Fibroblast of pulmonary artery (primary cell): ENCODE measurements at places on chromosomes 7 and 10.

- DNase-seq: no peak
These were observed 42.3 kb upstream of the CDHR3 start for GRCh38 chr7:105920766-105921165.

DNA sequence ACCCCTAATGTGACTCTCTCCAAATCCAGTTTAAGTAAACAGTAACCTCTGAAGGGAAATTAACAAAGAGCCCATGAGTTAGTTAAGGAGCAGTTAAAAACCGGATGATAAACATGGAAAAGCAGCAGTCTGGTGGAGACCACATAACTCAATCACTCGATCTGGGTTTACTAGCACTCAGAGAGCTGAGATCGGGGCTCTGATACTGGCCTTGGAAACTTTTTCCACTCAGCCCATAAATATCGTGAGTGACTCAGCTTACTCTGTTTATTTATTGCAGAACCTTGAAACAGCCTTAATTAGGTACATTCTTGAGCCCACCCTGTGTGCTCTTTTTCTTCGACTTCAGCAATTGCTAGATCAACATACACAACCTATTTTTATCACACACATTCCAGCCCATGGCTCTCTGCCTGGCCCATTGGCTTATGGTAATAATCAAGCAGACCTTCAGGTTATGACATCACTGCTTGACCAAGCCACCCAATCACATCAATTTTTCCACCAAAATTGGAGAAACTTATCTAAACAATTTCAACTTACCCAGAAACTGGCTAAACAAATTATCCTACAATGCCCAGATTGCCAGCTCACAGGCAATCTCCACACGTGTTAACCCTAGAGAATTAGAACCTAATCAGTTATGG lies 82.2 kb upstream of the GPR22 start:
- DNase-seq: peak; percentile 49

GRCh38 chr10:75596930-75597620 lies 165.7 kb downstream of the LRMDA start:
- no peak for DNase-seq

- DNase-seq: no peak
These were observed 642.4 kb downstream of the TNS3 start for GRCh38 chr7:46939558-46939957.

- DNase-seq: no peak
These were observed 51.8 kb downstream of the DPYSL4 start for GRCh38 chr10:132238371-132239125.

- no peak for DNase-seq
These were observed 192.5 kb downstream of the ELFN1 start for GRCh38 chr7:1862560-1862959.

DNA sequence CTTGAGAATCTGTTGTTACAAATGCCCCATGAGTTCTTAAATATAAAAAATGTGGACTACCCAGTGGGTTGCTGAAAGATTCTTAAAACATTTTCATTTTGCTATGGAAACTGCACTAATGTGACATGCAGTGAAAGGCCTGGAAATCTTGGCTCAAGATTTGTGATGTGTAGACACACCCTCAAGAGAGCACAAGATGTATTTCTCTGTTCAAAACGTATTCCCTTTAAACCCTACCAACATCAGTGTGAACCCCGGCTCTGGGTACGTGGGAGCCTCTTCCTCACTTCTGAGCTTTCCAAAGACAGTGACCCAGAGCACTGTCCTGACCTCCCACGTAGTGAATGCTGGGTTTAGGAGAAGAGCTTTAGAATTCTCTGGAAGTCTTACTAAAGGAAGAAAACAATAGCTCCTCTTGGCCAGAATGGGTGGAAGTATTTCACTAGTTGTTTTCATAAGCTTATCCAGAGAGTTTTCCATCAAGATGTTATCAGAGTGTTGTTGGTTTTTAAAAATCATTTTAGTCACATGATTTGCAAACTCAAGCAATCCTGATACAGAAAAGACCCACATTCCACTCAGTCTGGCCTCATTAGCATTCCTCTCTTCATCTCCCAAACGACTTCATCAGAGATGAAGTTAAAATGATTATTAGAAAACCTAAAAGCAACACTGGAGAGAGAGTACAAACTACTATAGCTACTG lies 81.5 kb upstream of the AFAP1L2 start:
- DNase-seq: no peak

DNA sequence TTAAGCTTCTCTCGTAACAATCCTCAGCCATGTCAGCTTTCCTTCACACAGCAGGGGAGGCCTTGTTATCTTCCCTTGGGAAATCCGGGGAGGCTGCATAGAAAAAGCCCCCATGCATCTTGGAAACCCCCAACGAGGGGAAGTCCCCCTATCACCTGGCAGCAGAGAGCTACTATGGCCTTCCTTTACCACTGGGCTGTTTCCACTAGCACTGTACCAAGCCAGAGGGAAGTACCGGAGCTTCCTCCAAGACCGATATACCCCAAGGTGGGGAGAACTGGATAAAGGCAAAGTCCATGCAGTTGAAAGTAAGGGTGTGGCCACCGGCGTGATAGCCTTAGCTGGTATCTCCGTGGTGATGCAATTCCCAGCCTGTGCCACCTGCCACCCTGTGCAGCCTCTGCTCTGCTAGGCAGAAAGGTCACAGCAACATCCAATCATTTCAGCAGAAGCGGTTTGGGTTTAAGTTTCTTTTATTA lies 4.4 kb upstream of the CLIP2 start:
- DNase-seq: no peak

DNA sequence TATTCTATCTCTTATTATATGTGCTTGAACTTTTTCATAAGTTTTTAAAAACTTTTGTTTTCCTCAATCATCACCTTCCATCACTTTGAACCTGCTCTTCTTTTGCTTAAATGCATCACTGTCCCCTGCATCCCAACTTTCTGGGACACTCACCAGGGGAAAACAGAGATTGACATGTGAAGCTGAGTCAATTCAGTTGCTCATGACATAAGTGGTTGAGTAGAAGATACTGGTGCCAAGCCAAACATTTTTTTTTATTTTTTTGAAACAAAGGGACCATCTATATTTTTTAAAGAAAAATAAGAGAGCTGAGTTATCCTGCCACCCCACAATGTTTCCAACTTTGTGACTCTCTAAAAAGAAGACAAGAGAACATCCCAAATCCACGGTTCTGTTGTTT lies 61.8 kb upstream of the AHR start:
- peak; percentile 52 for DNase-seq

DNA sequence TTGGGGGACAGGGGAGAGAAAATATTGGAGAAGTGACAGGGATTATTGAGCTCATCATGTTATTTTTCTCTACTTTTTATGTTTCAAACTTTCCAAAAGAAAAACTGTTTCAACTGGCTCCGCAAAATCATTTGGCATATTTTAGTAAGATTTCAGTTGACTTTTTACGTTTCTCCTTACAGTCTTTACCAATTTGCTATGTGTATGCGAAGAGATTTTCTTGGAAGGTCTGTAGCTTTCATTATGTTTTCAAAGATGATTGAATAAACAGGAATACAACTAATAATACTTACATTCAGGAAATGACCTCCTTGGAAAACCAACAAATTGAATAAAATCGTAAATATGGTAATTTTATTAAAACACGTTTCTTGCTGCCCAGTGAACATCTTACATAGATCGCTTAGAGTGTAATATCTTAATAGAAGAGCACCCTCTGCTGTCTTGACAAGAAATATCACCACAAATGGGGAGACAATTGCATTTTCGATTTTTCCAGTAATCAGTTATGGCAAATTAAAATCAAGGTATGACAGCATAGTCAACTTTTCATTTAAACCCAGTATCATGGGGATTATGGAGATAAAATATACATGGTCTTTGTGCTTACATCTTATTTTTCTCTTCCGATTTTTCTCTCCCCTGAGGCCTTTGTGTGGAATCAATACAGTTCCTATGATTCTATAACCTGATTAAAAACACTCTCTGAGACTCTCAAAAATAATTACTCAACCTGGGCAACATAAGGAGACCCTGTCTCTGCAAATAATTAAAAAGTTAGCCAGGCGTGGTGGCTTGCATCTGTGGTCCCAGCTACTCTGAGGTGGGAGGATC lies 43.1 kb downstream of the MBL2 start:
- peak; percentile 62 for DNase-seq

- DNase-seq: peak; percentile 14
These were observed 122.5 kb downstream of the SLC25A13 start for GRCh38 chr7:96199421-96199820.

- DNase-seq: no peak
These were observed 199.5 kb downstream of the REEP3 start for GRCh38 chr10:63720676-63721075.

DNA sequence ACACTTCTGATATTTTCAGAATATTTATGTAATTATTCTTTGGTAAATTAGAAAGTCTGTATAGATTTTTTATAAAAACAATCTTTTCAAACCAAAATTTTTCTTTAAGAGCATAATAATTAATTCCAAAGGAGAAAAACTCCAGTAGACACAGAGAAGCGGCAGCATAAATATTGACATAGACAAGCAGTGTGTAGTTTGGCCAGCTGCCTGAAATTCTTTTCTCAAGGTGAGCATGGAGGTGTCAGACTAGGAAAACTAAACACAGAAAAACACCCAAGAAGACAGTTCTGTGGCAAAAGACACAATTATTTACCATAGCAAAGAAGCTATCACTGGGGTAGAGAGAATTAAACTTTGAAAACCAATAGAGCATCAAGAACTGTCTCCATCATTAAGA lies 82.4 kb downstream of the KLF6 start:
- no peak for DNase-seq
